Aorta (tissue), 5 donors: ENCODE measurements at places on chromosomes 5 and 9. TPM values are rescaled to one million over a fixed set of nuclear protein-coding genes. Genes with fewer than 3 reads are reported as not detected.

FRMD3 gene
- total RNA-seq, result 7.2 TPM

PRRT1B gene
- total RNA-seq, result not detected

GDA gene
- not detected for total RNA-seq

ACTBL2 gene
- total RNA-seq, result not detected

TUSC1 gene
- total RNA-seq, result 12.6 TPM

RFESD gene
- 3.4 TPM for total RNA-seq
